ENCODE measurements at places on chromosomes 4 and X.

GRCh38 chr4:92551616-92552015 lies 247.8 kb downstream of the GRID2 start:
- DNase-seq, result no peak

- no peak for DNase-seq
Measured at GRCh38 chrX:42821803-42822443, 44.0 kb upstream of the PPP1R2C start.

- peak; percentile 18 for DNase-seq
Measured at GRCh38 chr4:145484225-145484846, 2.7 kb downstream of the SMAD1 start.

DNA sequence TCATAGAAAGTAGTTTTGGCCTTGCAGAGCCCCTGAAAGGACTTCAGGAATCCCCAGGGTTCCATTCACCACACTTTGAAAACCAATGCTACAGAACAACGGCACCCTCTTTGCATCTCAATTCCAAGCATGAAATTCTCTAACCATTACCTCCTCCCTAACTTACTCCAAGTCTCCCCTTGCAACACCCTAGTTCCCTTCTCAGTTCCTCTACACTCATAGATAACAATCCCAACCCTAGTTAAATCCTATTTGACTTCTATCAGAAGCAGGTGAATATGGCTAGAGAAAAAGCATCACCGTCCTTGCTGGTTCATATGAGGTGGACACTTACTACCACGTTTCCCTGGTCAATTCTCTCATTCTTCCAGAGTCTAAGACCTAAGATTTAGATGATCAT lies 2.4 kb downstream of the RCHY1 start:
- no peak for DNase-seq

DNA sequence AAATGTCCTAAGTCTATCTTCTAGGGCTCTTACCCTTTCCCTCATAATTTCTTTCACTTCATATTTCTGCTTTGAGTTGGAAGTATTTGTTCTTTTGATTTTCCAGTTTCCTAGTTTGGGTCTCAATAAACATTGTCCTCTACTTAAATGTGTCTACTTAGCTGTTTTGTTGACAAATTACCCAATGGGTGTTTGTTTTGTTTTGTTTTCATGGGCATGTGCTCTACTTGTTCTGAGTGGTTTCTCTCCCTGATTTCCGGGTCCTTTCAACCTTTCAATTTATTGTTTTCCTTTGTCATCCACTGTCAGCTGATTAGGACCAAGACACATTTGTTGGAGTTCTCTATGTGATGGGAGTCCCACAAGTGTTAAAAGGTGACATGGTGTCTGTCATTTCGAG lies 1181.4 kb downstream of the RPA4 start:
- DNase-seq, result no peak

GRCh38 chrX:16843208-16843909 lies 26.8 kb downstream of the RBBP7 start:
- no peak for DNase-seq

GRCh38 chr4:167238226-167238625 lies 3.9 kb upstream of the SPOCK3 start:
- DNase-seq, result no peak

GRCh38 chr4:7306021-7306965 lies 114.0 kb downstream of the SORCS2 start:
- no peak for DNase-seq

Measured in NCI-H1105 treated with DMSO at 0.1 percent for 48 hours (cell line).